AG09309 (cell line): ENCODE measurements at places on chromosomes 16 and 17.

DNA sequence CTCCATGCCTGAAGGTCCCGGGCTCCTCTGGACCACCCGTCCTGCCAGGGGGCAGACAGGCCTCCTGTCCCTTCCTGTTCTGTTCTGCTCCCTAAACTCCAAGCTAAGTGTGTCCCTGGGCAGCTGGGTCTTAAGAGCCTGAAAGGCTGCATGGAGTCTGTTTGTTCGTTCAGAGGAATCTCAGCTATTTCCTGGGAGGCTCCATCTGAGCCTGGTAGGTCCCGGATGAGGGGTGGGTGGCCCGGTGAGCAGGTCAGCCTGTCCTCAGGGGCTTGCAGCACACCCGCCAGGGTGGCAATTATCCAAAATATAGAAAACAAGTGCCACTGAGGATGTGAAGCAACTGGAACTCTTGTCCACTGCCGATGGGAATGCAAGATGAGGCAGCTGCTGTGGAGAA is 12.6 kb downstream of the ACTG1 start:
- no peak for DNase-seq

- no peak for DNase-seq
These were observed 21.3 kb downstream of the CIBAR2 start for GRCh38 chr16:85090873-85091521.

- no peak for DNase-seq
These were observed 8.0 kb upstream of the TSPOAP1 start for GRCh38 chr17:58336456-58337209.

- peak; percentile 41 for DNase-seq
These were observed 15.6 kb upstream of the TMEM98 start for GRCh38 chr17:32912218-32912897.

- no peak for DNase-seq
These were observed 51.0 kb downstream of the VAC14 start for GRCh38 chr16:70749681-70750601.

- no peak for DNase-seq
These were observed 34.3 kb upstream of the PMFBP1 start for GRCh38 chr16:72206299-72206698.

DNA sequence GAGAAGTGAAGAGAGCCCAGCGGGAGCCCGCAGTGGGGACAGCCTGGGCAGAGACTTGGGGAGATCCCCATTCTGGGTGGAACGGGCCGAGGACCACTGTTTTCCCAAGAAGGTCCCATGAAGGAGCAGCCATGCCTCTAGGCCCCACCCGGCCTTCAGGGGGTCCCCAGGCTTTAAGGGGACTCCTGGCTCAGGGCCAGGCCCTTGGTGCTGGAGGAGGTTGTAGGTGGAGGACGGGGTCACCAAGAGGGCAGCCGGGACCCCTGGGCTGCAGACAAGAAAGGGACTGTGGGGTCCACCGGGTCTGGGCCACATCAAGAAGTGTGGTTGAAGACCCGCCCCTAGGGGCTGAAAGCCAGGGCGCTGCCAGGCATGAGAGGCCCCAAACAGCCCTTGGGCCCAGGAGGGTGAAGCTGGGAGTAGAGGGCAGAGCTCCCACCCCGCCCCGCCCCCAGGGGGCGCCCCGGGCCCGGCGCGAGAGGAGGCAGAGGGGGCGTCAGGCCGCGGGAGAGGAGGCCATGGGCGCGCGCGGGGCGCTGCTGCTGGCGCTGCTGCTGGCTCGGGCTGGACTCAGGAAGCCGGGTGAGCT is at the start of gene PRSS21:
TSS of gene PRSS21 (plus strand) at position 487 of the 589 bp plus-strand sequence. CDS start at position 519, 32 bp downstream.
- no peak for DNase-seq

DNA sequence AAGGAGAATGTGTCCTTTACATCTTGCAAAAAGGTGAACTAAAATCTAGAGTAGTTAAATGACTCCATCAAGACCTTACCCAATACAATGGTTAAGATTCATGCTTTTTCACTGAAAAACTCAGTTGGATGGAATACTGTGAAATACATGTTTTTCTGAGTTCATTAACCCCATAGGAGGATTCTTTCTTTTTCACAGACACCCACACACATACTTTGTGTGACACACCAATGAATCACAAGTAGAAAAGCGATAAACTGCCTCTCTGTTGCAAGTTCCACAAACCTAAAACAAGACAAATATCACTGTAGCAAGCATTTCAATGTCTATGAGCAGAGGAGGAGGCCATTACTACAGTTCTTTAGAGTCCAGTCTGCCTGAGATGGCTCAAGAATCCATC is 258.8 kb upstream of the CDH5 start:
- peak; percentile 76 for DNase-seq

DNA sequence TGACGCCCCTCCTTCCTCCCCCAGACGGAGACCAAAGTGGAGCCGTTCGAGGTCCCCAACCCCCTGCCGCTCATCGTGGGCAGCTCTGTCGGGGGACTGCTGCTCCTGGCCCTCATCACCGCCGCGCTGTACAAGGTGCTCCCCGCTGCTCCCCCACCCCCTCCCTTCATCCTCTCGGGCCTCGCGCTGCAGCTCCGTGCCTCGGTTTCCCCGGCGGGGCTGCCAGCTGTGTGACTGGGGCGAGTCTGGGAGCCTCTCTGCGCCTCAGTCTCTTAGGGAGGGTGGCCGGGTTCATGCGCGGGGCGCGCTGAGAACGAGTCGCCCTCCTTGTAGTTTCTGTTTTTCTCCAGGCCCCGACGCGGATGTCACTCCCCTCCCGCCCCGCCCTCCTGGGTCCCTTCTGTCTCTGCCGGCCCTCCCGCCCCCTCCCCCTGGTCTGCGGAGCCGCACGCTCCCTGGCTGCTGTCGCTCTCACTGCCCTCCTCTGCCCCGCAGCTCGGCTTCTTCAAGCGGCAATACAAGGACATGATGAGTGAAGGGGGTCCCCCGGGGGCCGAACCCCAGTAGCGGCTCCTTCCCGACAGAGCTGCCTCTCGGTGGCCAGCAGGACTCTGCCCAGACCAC is 23.7 kb upstream of the ITGAX start:
- no peak for DNase-seq

- DNase-seq, result no peak
These were observed at the start of gene TBKBP1 for GRCh38 chr17:47693731-47694580. TBKBP1 (plus strand) TSS chr17:47694161; CDS start chr17:47696113, 1,952 bp downstream.

- DNase-seq, result no peak
These were observed 980 bp downstream of the LLGL1 start for GRCh38 chr17:18226284-18226945.

- no peak for DNase-seq
These were observed 26.8 kb downstream of the MEAK7 start for GRCh38 chr16:84477661-84478060.

GRCh38 chr17:27586203-27586721 is 44.7 kb upstream of the LGALS9 start:
- DNase-seq, result peak; percentile 51

GRCh38 chr17:67417507-67417906 is 40.4 kb downstream of the PITPNC1 start:
- DNase-seq, result no peak

DNA sequence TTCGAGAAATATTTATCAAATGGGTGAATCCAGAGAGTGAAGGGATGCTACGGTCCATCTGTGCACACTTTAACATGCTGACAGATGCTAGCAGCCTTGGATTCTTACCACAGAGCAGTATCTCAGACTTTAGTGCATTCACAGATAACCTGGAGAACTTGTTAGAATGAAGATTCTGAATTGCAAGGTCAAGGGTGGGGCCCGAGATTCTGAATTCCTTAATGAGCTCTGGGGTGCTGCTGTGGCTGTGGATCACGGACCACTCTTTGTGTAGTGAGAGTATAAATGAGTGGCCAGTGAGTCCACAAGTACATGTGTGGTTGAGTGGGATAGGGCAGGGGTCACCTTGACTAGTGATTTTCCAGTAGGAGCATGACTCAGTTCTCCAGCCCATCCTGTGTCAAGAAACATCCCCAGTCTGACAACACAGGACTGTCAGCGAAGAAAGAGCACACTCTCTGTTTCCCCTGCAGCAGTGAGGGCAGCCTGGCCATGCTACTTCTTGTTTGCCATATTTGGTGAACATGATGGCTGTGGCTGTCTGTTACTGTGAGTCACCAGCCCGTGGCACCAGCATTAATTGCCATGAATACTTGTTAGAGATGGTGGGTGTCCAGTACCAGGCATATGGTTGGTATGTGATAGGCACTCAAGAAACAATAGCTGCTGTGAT is 13.0 kb upstream of the SALL1 start:
- no peak for DNase-seq
